Stimulated activated CD8-positive, alpha-beta memory T cell treated with anti-CD3 and anti-CD28 coated beads, Interleukin-7, amount 100 ng/mL, for 1 hour (primary cell): ENCODE measurements at places on chromosomes 6 and 20.

DNA sequence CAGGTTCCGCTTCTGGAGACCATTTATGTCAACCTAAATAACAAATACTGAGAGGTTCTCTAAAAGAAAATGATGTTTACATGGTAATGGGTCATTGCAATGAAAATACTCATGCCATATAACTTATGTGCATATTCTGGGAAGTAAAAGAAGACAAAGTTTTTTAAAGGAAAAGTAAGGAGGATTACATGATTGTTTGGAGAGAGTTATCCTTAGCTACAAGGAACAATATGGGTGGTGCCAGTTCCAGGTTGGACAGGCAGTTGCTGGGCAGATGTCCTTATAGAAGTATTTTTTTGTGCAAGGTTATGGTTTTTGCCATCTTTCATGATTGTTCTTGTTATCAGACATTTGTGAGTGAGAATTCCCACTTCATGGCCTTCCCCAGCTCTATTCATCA, 52.5 kb downstream of the MRAP2 start:
- no peak for DNase-seq

DNA sequence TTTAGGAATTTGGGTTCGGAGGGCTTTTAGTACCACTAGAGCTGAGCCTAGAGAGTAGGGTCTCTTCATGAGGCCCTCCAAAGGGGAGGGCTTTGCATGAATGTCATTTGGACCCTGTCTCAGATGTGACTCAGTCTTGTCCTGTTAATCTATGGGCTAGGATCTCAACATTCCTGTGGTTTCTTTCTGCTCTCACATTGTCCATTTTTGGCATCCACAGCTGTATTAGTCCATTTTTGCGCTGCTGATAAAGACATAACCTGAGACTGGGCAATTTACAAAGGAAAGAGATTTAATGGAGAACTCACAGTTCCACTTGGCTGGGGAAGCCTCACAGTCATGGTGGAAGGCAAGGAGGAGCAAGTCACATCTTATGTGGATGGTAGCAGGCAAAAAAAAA, 61.0 kb downstream of the CRYBG1 start:
- DNase-seq: no peak

DNA sequence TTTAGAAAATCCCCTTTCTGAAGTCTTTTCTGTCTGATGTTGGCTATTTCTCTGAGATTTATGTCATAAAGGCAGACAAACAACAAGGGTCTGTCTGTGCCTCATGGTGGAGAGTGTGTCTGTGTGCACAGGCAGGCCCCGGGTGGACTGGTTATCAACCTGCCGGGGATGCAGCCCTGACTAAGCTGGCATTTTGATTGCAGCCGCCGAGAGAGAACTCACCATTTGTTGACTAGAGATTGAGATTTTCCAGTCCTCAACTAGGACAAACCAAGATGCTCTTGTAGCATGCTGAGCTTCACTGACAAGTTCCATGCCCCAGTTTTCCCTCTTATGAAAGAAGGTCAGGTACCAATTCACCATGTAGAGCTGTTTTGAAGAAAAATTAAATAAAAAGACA, 363.6 kb upstream of the CNR1 start:
- DNase-seq: no peak

DNA sequence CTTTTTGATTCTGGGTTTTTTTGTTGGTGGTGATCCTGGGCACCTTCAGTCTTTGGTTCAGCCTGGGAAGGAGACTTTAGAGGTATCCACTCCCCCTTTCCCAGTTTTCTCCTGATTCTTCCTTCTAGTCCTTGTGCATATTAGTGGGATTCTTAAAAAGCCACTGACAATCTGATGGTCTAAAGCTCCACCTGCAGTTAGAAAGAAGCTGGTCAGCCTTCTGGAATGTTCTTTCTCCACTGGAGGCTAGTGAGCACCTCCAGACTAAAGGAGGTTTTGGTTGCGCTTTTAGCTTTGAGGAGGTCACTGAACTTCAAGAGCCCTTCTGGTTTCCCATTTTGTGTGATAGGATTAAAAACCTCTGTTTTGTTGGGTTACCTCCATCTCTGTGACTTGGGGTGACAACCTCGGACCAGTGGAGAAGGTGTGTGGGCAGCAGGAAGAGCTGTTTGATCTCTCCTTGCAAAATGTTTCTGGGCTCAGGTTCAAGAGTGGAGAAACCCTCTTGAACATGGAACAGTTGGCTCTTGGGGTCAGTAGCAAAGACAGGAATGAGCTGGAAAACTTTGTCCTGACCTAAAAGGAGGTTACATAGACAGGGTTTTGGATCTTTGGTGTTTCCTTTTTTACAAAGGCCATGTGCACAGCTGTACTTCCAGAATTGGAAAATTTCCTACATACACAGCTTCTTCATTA, 29.0 kb downstream of the JARID2 start:
- no peak for DNase-seq

GRCh38 chr20:15236812-15237211, 899.4 kb upstream of the FLRT3 start:
- no peak for DNase-seq

GRCh38 chr6:135195041-135195440, 13.9 kb downstream of the MYB start:
- no peak for DNase-seq

DNA sequence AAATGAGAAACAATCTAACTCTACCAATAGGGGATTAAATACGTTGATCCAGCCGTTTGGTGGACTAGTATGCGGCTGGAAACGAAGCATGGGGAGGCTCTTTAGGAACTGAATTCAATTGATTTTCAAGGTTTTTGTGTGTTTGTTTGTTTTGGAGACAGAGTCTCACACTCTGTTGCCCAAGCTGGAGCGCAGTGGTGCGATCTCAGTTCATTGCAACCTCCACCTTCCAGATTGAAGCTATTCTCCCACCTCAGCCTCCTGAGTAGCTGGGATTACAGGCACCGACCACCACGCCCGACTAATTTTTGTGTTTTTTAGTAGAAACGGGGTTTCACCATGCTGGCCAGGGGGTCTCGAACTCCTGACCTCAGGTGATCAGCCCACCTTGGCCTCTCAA, 7.1 kb downstream of the CNPY3 start:
- DNase-seq: no peak

GRCh38 chr20:24915440-24915839, 33.6 kb upstream of the CST7 start:
- no peak for DNase-seq

- DNase-seq: no peak
Observed at GRCh38 chr20:55649254-55649653, 356.1 kb downstream of the CBLN4 start.

DNA sequence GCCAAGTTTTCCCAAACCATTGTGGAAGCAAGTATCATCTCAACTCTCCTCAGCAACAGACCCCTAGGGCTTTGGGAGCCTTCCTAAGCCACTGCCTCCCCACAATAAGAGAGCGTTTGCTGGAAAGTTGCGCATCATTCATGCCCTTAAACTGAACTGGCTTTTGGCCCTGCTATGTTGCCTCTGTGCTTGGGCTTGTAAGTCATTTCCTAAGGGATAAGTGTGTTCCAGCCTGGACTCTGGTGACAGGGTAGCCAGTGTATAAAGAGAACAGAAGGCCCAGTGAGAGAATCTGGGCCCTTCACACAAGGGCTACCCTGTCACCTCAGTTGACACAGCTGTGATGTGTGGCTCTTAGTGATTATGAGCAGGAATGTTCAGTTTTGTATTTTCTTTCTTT, 77.8 kb downstream of the COL9A1 start:
- DNase-seq: no peak

DNA sequence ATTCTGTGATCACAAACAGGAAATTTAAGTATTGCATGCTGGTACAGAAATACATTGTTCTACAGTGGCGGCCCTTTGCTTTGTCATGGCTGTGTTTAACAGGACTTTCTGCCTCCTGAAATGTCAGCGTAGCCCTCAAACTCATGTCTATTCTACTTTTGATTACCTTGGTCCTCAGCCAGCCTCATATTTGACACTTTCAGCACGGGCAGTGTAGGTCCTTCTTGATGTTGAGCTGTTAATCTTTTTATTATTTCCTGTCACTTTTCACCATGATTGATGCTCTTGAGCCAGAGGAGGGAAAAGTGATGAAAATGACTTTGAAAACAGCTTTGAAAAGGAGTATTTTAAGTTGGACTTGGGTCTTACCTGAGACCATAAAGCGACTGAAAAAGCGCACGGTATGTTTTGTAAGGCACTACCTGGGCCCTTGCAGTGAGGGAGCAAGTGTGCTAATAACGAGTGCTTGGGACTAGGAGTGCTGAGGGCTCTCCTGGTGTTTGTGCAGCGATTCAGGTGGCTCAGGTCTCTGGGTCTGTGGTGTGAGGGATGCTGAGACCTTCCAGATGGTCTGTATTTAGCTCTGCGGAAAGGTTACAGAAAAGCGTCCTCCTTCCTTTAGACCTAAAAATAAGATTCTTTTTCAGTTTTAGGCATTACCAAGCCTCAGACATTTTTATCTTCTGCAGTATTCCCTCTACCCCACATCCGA, 45.2 kb upstream of the RREB1 start:
- no peak for DNase-seq

GRCh38 chr6:168605964-168606363, 165.0 kb downstream of the SMOC2 start:
- DNase-seq: no peak

DNA sequence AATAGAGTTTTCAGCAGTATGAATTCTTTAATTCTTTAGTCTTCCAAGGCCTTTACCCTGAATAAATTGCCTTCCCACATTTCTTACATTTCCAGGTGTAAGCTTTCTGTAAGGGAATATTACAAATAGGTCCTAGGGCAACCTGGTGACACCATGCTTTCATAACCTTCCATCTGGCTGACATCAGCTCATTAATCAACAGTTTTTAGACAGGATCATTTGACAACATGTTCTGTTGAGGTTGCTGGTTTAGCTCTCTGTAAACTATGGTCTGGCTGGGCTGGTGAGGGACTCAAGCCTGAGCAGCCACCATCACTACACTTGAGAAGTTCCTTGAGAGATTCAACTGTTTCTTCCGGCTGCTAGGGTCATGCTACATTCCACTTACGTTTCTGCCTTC, 19.2 kb downstream of the FAM229B start:
- no peak for DNase-seq

GRCh38 chr6:155694419-155694790, 238.8 kb upstream of the NOX3 start:
- DNase-seq: no peak

DNA sequence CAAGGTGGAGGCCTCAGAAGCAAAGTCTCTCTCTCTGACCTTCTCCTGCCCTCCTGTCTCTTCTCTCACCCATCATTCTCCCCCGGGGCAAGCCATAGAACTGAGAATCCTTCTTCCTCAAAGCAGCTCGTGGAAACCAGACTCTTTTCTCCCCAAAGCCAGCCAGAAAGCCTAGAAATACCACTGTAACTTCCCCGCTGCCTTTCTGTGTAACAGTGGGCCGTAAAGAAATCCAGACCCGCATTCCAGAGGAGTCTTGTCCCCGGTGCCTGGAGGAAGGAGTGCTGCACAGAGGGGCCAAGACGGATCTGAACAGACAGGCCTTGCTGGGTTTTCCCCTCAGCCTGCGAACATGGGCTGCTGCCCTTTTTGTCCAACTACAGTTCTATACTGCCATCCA, 977 bp upstream of the SLC22A2 start:
- no peak for DNase-seq

- no peak for DNase-seq
Observed at GRCh38 chr6:37525460-37526357, 26.0 kb upstream of the CCDC167 start.

DNA sequence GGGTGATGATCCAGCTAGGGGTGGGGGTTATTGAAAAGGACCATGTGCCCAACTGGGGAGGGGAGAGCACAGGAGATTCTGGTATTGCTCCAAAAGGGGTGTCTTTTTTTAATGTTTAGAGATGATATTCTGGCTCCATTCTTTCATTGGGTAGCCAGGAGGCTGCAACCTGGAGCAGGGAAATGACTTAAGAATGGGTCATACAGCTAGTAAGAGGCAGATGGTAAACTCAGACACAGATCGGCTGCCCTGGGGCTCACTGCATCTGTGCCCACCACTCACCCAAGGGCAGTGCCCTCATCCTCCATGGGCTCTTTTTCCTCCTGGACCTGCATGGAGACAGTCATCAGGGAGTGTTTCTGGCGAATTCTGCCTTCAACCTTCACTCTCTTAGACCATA, 302.0 kb upstream of the PRDM1 start:
- DNase-seq: no peak

DNA sequence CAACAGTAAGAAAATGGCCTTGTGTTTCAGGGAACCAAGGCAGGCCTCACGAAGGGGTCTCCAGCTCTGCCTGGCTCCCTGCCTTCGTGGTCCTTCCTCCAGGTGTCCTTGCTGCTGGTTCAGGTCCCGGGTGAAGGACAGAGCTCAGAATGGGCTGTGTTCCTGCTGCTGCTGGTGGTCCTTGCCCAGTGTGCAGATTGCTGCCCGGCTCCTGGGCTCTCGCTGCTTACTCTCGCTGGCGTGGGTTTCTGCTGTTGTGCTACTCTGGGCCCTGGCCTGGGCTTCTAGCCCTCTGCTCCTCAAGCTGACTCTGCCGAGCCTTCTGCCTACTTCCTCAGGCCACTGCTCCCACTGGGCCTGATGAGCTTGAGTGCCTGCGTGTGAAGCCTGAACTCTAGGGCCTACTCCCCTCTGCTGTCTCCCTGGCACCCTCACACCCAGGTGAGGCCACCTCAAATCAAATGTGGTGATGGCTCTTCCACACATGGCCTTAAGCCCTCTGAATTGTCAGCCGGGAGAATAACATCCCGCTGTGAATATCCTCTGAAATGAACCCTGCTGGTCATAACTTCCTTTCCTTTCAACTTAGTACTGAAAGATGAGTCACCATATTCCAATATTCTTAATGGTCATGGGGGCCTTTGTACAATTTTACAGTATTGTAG, 171.6 kb downstream of the FOXC1 start:
- DNase-seq: no peak

DNA sequence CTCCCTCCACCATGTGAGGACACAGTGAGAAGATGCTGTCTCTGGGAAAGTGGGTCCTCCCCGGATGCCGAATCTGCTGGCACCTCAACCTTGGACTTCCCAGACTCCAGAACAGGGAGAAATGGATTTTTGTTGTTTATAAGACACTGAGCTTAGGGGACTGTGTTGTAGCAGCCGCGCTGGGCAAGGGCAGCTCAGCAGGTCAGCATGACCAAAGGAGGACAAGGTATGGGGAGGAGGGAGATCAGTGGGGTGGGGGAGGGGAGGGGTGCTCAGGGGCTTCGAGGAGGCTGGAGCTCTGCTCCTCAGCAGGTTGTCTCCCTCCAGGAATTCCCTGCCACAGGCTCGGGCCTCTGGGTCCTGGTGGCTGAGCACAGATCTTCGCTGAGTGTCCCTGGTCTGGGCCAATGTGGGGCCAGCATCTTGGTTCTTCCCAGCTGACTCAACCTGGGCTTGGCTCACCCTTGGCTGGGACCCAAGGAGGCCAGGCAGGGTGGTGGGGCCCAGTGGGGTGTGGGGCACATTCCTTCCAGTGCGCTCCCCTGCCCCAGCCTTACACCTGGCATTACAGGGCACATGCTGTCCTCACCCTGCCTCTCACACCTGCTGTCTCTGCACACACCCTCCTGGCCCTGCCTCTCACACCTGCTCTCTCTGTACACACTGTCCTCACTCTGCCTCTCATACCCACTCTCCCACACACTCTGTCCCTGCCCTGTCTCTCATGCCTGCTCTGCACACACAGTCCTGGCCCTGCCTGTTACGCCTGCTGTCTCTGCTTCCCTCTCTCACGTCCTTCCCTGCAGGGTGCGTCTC, 107.3 kb downstream of the SYCP2 start:
- no peak for DNase-seq
